ENCODE measurements at places on chromosomes 4 and X.

DNA sequence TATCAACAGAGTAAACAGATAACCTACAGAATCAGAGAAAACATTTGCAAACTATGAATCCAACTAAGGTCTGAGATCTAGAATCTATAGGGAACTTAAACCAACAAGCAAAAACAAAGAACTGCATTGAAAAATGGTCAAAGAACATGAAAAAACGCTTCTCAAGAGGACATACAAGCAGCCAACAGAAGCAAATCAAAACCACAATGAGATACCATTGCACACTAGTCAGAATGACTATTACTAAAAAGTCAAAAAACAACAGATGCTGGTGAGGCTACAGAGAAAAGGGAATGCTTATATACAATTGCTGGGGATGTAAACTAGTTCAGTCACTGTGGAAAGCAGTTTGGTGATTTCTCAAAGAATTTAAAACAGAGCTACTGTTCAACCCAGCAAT, 255.7 kb downstream of the TMEM47 start:
- no peak for DNase-seq

- DNase-seq, result no peak
These were observed 102.9 kb downstream of the COX18 start for GRCh38 chr4:72966652-72967051.

DNA sequence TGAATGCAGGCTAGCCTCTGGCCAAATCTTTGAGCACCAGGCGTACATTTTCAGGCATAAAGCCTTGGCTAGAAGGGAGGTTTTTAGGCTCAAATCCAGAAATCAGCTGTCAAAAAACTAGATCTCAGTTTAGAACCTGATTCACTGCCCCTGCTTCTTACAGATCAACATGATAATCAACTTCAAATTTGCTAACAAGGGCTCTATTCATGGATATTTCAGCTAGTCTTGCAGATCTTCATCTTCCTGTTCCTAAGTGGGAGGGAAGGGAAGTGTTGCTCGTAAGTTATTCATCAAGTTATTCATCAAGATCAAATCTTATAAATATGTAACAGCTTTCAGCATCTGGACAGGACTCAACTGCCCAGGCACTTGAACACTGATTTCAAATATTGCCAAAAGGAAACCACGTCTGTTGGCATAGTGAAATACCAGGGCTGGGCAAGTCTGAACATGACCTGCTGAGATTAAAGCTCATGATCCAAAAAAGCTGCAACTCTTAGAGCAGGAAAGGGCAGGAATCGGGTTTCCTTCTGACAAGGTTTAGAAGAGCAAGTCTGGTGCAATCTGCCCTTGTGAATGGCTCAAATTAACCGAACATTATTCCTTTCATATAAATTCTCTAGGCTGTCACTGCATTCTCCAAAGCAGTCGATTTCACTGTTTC, 200.3 kb downstream of the PDGFC start:
- peak; percentile 49 for DNase-seq

DNA sequence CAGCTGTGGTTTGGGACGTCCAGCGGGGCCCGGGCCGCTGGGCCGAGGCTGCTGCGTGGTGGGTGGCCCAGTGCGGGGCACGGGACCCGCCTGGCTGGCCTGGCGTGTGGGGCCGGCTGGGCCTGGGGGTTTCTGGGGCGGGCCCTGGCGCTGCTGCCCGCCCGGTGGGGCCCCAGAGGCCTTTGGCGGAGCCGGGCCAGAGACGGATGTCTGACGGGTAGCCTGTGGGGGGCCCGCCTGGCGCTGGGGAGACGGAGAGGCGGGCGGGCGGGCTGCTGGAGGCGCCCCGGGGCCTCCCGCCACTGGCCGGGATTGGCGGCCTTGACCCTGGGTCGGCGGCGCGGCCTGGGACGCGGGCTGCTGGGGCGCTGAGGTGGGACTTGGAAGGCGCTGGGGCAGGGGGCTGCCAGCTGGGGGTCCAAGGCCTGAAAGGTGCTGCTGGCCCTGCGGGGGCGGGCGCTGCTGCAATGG, 8.1 kb upstream of the TIMP1 start:
- DNase-seq, result peak; percentile 63

GRCh38 chr4:16083241-16084191, at the start of gene PROM1:
TSS of gene PROM1 (minus strand) at chr4:16084023. CDS start at chr4:16075906, 8,117 bp downstream.
- DNase-seq, result peak; percentile 70

GRCh38 chr4:17085416-17085815, 187.0 kb upstream of the LDB2 start:
- DNase-seq, result no peak

DNA sequence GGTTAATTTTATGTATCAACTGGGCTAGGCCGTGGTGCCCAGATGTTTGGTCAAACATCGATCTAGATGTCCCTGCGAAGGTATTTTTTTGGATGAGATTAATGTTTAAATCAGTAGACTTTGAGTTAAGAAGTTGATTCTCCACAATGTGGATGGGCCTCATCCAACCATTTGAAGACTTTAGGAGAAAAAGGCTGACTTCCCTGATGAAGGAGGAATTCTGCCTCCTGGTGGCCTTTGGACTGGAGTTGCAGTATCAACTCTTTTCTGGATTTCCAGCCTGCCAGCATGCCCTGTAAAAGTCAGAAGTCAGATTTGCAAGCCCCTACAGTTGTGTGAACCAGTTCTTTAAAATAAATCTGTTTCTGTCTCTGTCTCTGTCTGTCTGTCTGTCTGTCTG, 91.4 kb downstream of the STK32B start:
- DNase-seq, result no peak

- DNase-seq, result peak; percentile 41
These were observed 9.4 kb upstream of the ADD1 start for GRCh38 chr4:2834001-2834921.

- no peak for DNase-seq
These were observed 54.8 kb upstream of the SRD5A3 start for GRCh38 chr4:55291227-55291640.

GRCh38 chrX:1354036-1355019, 17.7 kb downstream of the IL3RA start:
- no peak for DNase-seq

- DNase-seq, result no peak
These were observed 3.6 kb downstream of the ANXA10 start for GRCh38 chr4:168095776-168096406.

- no peak for DNase-seq
These were observed at the start of gene EPGN for GRCh38 chr4:74308215-74308614. TSS of gene EPGN (plus strand) at chr4:74308470. CDS start at chr4:74308534, 64 bp downstream.

DNA sequence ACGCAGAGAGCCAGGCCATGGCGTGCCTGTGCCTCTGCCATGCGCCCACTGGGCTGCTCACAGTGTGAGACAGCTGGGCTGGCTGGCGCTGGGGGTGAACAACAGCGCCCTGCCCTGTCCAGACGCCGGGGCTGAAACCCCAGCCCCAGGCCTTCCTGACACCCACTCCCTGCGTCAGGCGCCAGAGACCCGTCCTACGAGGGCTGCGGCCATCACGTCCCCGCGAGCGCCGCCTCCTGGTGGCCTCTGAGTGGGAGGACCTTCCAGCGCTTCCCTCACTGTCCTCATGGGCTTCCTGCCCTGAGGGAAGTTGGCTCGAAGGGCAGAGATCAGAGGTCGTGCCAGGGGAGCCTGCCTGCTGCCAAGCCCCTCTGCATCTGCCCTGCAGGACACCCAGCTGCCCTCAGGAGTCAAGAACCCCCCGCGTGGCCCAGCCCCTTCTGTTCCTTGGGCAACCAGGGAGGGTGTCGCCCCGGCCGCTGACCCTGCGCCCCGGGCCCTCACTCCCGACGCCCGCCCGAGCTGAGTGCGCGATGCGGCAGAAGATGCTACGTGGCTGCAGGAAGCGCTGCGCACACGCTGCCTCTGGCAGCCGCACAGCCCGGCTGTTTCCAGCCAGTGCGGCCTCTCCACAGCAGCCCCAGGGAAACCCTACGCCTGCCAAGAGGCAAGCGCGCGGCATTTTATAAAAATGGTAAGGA, 16.2 kb downstream of the NELFA start:
- DNase-seq, result no peak

GRCh38 chr4:137635108-137635507, 102.8 kb upstream of the PCDH18 start:
- no peak for DNase-seq

DNA sequence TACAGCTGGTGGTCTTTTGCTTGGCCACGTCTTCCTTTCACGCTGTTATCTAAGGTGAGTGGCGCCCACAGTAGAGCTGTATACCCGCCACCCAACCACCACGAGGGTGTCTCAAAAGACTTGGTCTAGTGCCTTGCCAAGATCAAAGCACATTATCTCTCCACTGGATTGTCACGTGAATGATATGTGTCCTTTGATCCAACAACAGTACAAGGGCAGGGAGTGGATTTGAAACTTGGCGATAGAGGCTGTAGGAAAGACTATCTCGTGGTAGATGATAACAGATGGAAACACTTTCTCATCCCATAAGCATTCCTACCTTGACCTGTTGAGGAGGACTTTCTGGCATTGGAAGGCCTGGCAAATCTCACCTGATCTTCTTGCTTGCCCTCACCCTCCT, 37.7 kb upstream of the BCLAF3 start:
- no peak for DNase-seq

DNA sequence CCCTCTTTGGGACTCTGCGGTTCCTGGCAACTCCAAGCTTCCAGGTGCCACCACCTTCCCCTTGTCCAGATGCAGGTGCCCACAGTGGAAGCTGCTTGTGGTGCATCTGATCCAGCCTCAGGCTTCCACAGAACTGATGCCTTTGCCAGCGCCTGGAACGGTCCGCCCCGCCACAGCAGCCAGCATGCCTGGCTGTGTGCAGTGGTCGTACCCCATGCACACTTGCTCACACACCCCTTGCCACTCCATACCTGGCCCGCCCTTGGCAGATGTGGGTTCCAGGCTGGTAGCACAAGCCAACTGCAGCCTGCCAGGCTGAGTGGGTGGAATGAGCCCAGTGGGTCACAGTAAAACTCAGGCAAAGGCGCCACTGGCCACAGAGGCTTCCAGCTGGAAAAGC, 240.5 kb downstream of the PPP4R3C start:
- DNase-seq, result no peak

GRCh38 chr4:41645728-41646390, 102.7 kb downstream of the PHOX2B start:
- DNase-seq, result no peak

GRCh38 chr4:6499238-6499600, 26.8 kb upstream of the PPP2R2C start:
- no peak for DNase-seq

Measured in right forelimb (tissue), 1 donor.